ENCODE measurements at places on chromosomes 5 and 9.

DNA sequence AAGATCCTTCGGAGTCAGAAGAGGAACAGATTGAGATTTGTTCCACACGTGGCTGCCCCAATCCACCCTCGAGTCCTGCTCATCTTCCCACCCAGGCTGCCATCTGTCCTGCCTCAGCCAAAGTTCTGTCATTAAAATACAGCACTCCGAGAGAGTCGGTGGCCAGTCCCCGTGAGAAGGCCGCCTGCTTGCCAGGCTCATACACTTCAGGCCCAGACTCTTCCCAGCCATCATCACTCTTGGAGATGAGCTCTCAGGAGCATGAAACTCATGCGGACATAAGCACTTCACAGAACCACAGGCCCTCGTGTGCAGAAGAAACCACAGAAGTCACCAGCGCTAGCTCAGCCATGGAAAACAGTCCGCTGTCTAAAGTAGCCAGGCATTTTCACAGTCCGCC is 85.9 kb downstream of the GOLPH3 start:
- DNase-seq = no peak

GRCh38 chr5:81235287-81236072 is 2.4 kb downstream of the CKMT2 start:
- no peak for DNase-seq

DNA sequence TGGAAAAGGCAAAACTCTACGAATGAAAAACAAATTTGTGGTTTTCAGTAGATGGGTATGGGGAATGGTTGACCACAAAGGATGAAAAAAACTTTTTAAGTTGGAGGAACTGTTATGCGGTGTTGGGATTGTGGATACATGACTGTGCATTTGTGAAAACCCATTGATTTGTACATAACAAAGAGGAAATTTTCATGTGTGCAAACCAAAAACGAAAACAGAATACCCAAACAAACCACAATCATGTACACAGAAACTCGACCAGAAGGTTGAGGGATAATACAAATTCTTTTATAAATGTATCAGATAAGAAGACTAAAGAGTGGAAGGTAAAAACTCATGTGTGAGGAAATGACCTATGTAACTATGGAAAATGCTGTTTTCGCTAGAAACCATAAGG is 1012.4 kb downstream of the CDH18 start:
- no peak for DNase-seq

DNA sequence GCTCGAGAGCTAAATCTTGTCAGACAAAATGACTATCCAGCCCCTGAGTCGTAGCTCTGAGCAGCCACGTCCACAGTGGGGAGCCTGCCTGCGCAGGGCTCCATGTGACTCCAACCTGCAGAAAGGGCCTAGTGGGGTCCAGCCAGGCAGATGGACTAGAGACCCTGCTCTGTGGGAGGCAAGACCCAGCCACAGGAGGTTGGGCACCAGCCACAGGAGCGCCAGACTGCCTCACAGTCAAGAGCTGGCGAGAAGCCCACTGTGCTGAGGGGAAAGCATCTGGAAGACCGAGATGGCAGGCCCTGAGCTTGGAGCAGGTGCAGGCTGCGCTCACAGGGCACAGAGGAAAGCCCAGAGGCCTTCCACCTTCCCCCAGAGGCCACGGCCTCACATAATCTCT is 61.4 kb downstream of the C5orf15 start:
- DNase-seq = peak; percentile 24

DNA sequence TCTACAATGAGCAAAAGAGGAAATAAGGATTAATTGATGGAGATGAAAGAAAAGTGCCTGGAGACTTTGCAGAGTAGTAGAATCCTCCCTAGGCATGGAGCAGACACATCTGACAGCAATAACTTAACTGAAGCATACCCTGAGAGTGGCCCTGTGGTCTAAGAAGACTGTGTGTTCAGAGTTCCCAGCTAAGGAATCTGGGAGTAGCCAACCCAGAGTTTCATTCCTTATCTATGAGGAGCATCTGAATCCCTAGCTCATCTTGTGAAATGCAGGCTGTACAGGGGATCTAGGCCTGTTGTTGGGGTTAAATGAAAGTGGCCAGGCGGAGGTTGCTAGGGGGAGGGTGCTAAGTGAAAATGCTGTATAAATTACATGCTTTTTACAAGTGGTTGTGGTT is 233.1 kb upstream of the FBXL7 start:
- no peak for DNase-seq

GRCh38 chr9:116705531-116705930 is 18.4 kb downstream of the TRIM32 start:
- DNase-seq = no peak

GRCh38 chr9:72557549-72557948 is 36.1 kb downstream of the TMC1 start:
- DNase-seq = peak; percentile 48

GRCh38 chr9:104991144-104991953 is 63.4 kb upstream of the ABCA1 start:
- DNase-seq = peak; percentile 97

- no peak for DNase-seq
These were observed 168.1 kb downstream of the KDM4C start for GRCh38 chr9:6925836-6926235.

DNA sequence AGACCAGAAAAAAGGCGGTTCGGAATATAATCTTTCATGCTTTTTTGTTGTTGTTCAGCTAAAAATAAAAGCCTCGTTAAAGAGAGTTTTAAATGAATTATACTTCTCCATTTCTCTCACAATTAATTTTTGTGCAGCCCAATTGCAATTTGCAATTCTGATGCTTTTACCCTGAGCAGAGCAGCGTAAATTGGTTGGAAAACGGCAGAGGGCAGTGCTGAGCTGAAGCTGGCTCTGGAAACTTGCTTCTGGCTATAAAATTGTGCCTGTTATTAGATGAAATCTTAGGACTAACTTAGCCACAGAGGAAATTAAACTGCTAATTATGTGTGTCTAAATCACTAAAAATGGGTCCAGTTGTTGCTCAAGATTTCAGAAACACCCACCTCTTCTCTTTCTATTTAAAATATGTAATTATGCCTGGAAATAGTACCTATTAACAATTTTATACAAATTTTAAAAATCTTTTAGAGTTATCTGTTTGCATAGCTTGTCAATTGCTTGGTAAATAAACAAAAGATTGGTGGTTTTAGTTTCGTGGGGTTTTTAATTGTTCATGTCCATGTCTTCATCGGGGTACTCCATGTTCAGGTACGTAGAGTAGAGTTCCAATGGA is 441.8 kb upstream of the TLE4 start:
- DNase-seq = peak; percentile 66

GRCh38 chr5:38853753-38854470 is 8.1 kb downstream of the OSMR start:
- DNase-seq = no peak

DNA sequence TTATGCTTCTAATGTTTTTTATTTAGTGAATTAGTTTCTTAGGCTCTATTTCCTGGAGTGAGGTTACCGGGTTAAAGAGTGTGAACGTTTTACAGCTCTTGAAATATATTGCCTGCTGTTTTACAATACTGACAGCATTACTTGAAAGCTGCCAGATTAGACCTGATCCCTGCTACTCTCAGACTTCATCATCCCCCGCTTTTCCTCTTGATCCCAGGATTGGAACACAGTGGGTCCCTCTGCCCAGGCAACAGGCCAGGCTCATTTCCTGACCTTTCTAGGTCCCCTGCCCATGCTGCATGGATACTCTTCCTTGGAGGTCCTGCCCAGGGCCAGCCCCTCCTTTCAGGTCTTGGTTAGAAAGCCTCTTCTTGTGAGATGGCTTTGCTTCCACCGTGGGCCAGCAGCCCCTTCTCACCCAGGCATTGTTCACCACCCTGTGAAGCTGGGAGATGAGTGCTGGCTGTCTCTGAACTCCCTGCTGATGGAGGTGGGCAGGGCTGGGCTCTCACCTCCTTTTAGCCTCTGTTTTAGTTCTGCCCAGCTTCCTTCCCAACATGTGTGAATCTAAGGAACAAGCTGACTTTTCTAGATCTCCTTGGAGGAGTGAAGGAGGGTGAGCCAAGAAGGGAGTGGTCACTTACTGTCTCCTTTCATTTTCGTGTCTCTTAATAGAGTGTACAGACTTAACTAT is 15.5 kb upstream of the FAM120AOS start:
- DNase-seq = no peak

GRCh38 chr5:122561209-122561608 is 213.7 kb upstream of the SNX2 start:
- no peak for DNase-seq

DNA sequence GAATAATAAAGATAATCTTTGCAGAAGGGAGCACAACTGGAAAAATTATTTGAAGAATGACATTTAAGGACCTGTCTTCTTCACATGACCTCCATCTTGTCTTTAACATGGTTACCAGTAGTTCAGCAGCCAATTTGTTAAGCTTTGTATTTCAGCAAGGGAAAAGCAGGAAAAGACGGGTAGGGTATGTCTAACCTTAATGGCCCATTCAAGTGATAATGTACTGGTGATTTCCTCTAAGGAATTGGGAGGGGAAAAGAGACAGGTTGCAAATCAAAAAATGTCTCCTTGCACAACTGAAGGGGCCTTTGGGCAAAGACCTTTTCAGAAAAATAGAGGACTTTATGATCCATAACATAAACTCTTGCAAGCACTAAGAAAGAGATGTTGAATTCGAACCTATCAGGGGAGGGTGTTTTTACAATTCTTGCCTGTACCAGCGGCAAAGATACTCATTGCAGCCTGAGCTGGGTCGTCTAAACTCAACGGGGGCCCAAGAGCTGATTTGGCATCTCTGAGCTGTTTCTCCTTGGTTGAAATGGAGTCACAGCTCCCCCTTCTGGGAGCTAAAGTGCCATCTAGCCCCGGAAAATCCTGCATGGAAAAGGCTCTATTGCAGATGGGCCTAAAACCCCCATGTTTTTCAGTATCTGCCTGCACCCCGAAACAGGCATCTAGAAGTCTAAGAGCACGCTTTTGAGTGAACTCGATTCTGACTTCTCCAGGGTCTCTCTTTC is 3.8 kb downstream of the BRINP1 start:
- peak; percentile 12 for DNase-seq

- DNase-seq = peak; percentile 34
These were observed 59.6 kb upstream of the PHYKPL start for GRCh38 chr5:178291969-178292825.

DNA sequence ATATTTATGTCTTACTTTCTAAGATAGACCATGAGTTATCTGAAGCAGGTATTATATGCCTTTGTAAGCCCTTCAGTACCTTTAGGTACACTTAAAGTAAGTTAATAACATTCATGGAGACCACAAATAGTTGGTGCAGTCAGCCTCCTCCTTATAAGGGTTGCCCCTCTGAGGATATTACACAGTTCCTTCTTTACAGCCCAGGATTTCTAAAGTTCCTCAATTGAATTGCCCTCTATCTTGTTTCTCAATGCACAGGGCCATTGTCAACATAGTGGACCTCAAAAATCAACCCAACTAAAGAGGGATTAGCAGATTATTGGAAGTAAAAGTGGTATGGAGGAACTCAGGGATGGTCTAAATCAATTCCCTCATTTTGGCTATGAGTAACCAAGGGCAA is 50.3 kb downstream of the HMHB1 start:
- no peak for DNase-seq

GRCh38 chr5:172147857-172148256 is 40.2 kb downstream of the STK10 start:
- no peak for DNase-seq

DNA sequence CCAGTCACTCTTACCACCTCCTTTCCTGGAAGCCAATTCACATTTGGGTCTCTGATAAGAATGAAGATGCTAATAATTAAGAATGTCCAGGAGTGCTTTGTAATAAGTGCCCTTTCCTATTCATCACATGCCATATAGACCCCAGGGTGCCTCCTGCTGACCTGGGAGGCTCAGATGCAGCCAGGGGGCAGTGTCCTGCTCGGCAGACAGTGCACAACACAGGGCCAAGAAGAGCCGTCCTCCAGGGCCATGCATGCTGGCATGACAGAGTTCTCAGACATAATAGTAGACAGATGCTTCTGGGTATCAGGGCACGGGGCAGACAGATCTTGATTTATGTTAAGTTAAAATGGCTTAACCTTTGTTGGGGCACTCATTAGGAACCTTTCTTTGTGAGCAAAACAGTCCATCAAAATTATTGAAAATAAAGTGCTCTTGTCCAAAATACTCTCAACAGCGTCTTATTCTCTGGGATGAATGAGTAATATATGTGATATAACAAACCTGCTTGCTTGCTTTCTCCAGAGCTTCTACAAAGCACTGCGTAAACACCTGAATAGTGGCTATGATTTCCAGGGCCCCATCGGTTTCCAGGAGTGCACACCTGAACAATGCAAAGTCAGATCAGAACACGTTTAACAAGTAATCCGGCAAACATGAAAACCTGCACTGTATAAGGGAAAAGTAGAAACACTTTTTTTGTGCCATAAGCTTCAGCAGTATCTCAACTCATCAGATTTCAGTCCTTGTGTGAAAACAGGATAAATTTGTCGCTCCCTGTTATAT is 192.7 kb downstream of the FANCC start:
- no peak for DNase-seq

DNA sequence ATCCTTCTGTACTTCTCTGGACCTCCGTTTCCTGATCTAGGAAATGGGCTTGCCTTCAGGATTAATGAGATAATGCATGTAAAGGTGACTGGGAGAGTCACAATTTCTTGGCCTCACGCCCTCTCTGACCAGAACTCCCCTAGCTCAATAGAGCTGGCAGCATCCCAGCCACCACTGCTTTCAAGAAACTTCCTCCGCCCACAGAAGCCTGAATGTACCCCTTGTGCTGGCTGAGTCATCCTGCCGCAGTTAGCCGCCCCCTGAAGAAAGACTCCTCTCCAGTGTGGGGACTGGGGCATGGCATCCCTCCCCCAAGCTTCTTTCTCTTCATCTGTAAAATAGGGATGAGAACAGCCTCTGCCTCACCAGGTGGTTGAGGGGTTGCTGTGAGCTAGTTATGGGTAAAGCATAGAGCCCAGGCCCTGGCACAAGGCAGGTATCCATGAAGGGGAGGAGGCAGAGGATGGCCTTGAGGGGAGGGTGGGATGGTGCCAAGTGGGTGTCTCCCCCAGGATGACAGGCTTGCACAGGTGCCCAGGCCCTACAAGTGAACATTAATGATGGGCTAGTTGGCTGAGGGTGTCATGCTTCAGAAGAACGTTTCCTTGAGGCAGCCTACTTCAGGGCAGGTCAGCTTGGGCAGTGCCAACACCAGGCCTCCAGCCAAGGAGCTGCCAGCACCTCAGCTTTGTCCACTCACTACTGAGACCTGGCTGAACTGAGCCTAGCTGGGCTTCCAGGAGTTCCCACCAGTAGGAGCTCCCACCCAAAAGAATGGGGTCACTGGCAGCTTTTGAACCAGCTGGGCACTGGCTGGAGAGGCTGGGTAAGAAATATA is 3.4 kb downstream of the PDLIM4 start:
- no peak for DNase-seq

Data from pancreas (tissue), 10 donors.